ENCODE measurements at places on chromosomes 13 and 19.

GRCh38 chr13:111143865-111144540, 28.9 kb downstream of the ARHGEF7 start:
- no peak for DNase-seq

GRCh38 chr13:39023761-39024160, 14.1 kb downstream of the PROSER1 start:
- no peak for DNase-seq

DNA sequence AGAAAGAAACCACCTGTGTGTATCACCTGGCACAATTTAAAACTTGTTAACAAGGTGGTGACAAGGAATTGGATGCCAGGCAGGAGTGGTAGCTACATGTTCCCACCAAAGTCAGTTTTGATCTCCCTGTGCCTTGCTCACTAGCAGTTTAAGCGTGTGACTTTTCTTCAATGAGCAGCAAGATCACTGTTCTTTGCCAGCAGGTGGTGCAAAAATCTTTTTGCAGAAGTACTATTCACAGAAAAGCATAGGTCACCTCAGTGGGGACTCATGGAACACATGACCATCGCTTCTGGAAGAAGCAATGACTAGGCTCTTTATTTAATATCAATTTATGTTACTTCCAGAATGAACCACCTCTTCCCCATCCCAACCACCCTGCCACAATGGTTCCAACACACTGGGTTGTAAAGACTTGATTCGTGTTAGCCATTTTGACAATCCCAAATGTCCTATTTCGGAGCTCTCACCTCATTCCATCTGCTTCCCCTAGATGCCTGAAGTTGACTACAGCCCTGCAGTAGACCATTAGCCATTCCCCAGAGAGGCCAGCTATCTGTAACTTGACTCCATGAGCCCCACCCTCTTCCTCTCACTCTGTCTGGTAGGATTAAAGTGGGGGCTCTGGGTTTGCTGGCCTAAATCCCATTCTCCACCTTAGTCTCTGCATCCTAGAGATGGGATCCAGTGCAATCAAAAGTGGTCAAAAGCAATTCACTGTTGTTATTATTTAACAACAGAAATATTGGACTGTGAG, 59.1 kb upstream of the TNFRSF19 start:
- DNase-seq = no peak

DNA sequence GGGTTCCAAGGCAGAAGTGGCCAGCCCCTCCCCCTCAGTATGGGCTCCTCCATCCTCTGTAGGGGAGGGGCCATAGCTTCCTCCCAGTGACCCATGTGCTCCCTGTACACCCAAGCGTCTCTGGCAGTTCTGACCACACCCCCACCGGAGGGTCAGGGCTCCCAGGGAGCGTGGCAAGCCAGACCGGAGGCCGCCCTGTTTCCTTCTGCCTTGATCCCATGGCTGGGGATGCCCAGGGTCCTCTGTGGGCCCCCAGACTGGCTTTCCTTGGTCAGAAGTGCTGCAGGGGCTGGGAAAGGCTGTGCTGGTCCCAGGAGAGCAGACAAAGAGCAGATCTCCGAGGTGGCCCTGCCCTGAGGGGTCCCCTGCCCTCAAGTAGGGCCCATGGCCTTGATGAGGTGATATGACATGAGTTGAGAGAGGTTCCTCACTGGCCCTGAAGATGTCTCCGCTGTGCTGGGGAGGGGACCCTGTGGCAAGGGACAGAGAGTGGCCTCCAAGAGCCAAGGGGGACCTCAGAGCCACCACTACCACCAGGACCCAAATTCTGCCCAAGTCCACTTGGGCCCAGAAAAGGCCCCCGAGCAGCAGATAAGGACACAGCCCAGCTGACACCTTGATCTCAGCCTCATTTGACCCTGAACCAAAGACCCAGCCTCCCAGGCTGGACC, 7.8 kb upstream of the F2RL3 start:
- DNase-seq = no peak

DNA sequence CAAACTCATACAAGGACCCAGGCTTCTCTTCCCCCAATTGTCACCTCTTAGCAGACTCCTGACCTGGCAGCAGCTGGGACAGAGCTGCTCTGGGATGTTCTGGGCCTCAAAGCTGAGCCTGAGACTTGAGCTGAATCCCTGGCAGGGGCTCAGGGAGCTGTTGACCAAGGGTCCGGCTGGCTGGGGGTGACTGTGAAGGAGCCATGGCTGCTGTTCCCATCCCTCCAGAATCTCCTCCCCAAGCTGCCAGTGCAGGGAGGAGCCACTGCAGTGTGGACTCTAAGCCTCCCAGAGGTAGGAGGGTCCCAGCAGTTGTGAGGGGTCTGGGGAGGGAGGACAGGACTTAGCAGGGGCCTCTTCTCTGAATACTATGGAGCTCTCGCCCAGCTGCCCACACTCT, 2.2 kb downstream of the SIGLEC6 start:
- DNase-seq = no peak

GRCh38 chr19:33621811-33622504, at the start of gene CHST8:
Gene CHST8 (plus strand): TSS chr19:33621953. CDS start chr19:33689262, 67,309 bp downstream.
- no peak for DNase-seq

GRCh38 chr19:36265856-36266374, 51.0 kb downstream of the ZNF146 start:
- no peak for DNase-seq

DNA sequence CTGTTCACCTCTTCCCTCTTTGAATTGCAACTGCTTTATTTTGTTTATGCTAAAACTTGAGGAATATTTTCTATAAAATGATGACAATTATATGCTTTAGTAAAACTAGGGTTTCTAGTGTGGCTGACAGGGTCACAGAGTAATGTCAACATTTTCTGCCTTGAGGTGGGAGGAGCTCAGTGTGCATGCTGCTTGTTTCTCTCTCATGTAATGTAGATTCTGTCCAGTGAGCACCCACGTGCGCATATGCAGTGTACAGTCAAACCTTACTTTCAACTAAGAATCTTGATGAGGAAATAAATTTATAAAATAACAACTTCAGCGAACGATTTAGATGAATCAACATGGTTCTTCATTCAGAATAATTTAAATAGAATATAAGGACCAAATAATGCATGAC, 603.9 kb downstream of the PCDH17 start:
- no peak for DNase-seq

DNA sequence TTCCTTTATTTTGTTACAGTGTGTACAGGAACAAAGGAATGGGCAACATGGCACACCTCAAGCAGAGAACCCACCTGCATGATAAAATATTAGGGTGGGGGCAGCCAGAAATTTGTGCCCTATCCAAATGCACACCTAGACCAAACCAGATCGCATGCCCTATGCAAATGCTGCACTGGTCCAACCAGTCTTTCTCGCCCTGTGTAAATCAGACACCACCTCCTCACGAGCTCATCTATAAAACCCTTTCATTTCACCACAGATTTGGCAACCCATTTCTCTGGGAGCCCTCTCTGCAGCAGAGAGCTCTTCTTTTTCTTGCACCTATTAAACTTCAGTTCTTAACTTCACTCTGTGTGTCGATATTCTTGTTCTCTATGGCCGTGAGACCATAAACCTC, 1559.2 kb downstream of the SLITRK1 start:
- no peak for DNase-seq

DNA sequence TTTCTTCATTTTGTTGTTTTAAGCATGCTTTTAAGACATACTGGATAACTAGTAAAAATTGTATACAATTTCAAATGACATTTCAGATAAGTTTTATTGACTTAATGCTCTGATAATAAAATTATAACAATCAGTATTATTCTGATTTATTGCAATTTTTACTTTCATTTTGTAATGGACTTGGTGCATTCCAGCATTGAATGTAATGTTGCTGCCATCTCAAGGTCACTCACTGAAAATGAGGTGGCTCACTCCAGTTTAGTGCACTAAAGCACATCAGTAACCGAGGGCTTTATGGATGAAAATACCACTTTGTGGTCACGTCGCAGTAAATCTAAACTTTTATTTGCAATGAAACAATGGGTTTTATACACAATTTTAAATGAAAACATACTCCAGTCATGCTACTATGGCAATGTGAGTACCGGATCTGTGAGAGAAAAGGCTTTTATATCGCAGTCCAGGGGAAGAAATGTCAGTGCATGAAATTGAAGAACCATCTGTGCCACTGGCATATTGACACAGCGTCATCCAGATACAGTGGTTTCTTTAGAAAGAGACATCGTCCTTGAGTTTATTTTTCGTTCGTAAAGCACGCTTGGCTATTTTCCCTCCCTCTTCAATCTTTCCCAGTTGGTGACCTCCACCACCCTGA, 20.7 kb upstream of the ZNF507 start:
- DNase-seq = no peak

GRCh38 chr19:49957262-49957915, 3.6 kb downstream of the SIGLEC11 start:
- no peak for DNase-seq

GRCh38 chr19:47802521-47803043, 1.8 kb downstream of the TPRX1 start:
- no peak for DNase-seq

- no peak for DNase-seq
Measured at GRCh38 chr19:18852648-18853047, 20.9 kb downstream of the UPF1 start.

DNA sequence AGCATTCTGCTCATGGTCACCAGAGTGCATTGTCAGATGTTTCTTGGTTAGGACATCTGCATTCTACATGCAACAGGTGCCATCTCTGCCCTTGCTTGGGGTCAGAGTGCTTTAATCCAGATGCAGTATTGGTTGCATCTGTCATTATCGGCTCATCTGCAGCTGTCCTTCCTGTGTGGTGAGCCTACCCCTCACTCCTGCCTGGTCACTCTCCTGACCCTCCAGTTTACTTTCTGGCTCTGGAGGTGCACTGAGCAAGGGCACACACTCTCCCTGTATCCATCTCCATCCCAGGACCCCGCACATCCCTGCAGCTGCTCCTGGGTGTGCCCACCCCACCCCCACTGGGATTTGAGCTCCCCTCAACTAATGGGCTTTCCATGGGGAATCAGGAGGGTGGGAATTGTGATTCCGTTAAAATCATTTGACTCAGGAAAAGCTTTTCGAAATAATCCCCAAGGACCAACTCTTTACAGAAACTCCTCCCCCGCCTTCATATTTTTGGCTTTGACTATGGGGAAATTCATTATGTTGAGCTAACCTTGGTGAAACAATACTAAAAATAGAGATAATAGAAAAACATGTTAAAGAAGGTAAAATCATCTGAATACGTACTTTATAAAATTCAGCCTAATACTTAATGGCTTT, 70.2 kb downstream of the COL4A2 start:
- no peak for DNase-seq

DNA sequence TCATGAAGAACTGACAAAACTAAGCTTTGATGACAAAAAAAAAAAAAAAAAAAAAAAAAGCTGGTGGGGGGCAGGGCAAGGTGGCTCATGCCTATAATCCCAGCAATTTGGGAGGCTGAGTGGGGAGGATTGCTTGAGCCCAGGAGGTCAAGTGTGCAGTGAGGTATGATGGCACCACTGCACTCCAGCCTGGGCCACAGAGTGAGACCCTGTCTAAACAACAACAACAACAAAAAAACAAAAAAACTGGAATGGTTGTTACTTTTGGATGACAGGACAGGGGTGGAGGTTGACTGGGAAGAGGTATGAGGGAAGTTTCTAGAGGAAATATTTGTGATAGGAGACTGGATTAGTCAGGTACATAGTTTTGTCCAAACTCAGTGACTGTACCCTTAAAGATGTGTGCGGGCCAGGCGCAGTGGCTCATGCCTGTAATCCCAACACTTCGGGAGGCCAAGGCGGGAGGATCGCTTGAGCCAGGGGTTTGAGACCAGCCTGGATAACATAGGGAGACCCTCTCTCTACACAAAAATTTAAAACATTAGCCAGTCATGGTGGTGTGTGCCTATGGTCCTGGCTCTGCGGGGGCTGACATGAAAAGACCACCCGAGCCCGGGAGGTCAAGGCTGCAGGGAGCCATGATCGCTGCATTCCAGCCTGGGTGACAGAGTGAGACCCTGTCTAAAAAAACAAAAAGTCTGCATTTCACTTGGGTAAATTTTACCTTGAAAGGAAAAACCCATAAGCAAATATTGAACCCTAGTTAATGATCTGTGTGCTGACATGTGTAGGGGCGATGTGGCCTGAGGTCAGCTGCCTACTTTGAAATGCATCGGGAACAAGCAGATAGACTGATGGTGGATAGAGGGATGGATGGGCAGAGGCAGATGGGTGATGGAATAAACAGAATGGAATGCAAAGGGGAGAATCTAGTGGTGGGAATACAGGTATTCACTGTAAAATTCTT, 37.0 kb downstream of the CERS4 start:
- DNase-seq = no peak

DNA sequence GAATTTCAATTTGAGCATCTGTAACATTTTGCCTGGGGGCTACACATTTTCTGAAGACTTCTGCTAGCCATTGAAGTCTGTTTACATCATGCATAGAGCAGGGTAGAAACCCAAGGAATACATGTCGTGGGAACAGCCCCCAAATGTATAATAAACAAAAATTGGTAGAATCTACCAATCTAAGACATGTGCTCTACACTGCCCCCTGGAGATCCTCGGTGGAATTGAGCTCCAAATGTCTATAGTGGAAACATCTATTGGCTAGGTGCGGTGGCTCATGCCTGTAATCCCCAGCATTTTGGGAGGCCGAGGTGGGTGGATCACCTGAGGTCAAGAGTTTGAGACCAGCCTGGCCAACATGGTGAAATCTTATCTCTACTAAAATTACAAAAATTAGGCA, 57.3 kb downstream of the MBD3L2B start:
- peak; percentile 45 for DNase-seq

- no peak for DNase-seq
Measured at GRCh38 chr13:51587372-51587771, 3.1 kb downstream of the WDFY2 start.

DNA sequence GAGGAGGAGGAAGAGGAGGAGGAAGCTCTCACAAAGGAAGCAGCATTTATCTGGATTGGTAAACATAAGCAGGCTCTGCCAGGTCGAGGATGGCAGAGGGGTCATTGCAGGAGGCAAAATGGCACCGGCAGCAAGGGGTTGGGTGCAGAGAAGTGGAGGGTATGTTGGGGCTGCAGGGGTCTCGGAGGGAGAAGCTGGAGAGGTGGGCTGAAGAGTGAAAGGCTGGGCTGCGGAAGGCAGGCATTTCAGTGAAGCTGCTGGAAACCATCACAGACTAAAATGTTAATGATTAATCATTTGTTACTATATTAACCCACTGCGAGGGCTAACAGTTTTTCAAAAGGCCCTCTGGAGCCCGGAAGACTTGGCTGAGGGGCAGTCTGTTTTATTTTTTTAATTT, 24.6 kb downstream of the TPT1 start:
- DNase-seq = no peak

DNA sequence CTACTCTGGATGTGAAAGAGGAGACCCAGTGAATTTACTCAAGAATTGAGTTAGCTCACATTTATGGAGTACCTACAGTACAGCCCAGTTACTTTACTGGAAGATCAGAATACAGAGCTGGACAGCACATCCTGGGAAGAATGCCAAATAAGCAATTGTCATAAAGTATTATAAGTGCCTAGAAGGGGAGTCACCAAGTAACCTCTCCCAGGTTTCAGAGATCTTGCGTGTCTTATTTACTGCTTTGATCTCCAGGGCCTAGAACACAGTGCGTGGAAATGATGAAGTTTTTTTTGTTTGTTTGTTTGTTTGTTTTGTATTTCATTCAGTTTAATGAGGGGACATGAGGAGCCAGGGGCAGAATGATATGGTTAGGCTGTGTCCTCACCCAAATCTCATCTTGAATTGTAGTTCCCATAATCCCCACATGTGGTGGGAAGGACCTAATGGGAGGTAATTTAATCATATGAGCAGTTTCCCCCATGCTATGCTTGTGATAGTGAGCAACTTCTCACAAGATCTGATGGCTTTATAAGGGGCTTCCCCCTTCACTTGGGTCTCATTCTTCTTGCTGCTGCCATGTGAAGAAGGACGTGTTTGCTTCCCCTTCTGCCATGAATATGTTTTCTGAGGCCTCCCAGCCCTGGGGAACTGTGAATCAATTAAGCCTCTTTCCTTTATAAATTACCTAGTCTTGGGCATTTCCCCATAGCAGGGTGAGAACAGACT, 5.2 kb downstream of the GARRE1 start:
- no peak for DNase-seq
